RCC 7860 (cell line): ENCODE measurements at places on chromosomes 1 and 21.

DNA sequence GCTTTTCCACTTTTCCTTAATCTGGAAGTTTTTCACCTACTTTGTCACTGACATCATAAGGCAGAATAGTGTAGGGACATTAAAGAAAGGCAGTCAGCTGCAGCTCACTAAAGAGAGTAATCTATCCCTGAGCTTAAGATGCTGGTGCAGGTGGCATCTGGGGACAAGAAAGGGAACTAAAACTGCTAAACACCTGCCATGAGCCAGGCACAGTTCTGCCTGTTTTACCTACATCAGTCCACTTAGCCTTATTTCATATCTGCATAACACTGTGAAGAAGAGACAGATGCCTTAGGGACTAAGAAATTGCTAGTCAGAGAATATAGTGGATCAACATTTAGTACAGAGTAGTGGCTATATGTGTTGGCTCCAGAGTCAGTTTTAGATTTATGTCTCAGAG, 88.1 kb downstream of the GPATCH2 start:
- no peak for DNase-seq

- DNase-seq: no peak
Observed at GRCh38 chr1:2505461-2505994, 20.9 kb downstream of the PANK4 start.

DNA sequence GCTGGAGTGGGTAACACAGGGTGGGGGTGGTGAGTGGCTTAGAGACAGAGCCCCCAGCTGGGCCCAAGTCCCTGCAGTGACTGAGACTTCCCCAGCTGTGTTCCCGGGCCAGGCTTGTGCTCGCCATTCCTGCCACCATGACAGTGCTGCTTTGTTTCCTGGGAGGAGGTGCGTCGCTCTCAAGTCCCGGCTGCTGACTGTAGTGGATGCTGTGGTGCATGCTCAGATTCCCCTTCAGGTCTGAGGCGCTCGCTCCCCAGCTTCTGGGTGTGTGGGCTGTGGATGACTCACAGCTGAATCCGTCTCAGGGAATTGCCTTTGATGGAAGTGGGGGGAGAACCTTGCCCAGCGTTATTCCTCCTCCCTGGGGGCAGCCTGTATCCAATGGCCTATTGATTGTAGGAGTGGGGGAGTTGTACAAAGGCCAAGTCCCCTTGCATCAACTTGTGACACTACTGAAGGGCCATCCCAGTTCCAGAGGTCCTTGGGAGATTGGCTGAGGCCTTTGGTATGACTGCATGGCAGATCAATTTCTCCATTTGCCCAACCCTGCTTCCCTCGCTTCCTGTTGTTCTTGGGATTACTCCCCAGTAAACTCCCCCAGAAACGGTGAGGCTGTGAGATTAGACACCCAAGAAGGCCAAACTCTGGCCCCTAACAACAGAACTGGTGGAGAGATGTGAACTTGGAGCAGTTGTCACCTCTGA, 17.8 kb upstream of the POU3F1 start:
- peak; percentile 77 for DNase-seq

- no peak for DNase-seq
Observed at GRCh38 chr1:93925206-93925605, 16.0 kb upstream of the GCLM start.

DNA sequence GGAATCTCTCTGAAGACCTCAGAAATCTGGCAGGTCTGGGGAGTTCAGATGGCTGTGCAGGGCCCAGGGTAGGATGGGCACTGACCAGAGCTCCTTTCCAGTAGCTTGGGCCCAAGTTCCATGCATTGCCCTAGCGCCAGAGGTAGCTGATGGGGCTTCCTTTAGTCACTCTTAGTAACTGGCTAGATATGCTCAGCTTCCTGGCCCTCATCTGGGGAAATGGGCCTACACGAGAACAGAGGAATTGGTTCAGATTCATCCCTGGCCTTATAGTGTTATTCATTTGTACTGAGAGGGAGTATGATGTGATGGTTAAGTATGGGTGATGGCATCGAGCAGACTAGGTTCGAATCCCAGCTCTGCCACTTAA, 15.5 kb upstream of the PSMB2 start:
- no peak for DNase-seq

- DNase-seq: no peak
Observed at GRCh38 chr1:237004116-237004515, at the start of gene MT1HL1. MT1HL1 (minus strand) TSS chr1:237004441; CDS start chr1:237004372, 69 bp downstream.

DNA sequence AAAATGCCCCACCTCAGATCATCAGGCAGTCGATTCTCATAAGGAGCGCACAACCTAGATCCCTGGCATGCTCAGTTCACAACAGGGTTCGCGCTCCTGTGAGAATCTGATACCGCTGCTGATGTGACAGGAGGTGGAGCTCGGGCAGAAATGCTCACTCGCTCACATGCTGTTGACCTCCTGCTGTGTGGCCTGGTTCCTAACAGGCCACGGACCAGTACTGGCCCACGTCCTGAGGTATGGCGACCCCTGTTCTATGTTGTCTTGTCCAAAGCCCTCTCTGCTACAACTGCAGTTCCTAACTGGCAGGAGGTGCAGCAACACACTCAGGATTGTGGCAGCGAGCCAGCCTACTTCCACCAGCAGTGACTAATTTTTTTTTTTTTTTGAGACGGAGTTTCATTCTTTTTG, 70.6 kb downstream of the CLSTN1 start:
- peak; percentile 12 for DNase-seq

DNA sequence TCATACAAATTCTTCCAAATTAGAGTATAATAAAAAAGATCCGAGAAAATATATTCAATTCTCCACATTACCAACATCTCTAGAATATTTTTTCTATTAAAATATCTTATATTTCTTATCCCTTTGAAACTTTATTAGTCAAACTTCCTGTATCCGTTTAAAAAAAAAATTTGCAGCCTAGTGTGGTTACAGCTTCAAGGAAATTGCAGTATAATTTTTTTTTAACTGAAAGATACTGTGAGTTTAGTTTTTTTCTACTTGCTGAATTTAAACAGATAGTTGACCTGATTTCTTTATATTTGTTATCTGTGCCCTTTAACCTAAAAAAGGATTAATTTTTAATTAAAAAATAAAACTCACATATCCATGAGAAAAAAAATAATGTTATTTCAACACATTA, 1.5 kb downstream of the RGS18 start:
- no peak for DNase-seq

GRCh38 chr1:223500560-223501425, 107.6 kb downstream of the CCDC185 start:
- peak; percentile 99 for DNase-seq

GRCh38 chr1:151760597-151761385, 2.5 kb downstream of the MRPL9 start:
- no peak for DNase-seq

- no peak for DNase-seq
Observed at GRCh38 chr1:24743404-24744211, 1.6 kb upstream of the CLIC4 start.

DNA sequence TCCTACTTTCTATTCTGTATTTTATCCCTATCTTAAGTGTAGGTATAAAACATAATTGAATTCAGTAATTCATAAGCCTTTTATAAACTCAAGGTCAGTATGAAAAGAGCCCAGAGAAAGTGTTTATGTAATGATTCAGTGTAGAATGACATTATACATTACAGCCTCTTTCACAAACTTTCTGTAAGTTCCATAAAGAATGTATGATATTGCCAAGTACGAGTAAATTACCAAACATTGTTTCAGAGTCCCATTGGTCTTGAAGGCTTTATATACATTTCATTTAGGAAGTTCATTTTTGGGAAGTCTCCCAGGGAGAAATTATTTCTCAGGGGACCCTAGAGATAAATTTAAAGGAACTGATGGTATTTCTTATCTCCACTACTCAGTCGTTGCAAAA, 37.8 kb upstream of the VAMP3 start:
- no peak for DNase-seq

GRCh38 chr1:116906812-116907211, 2.9 kb upstream of the PTGFRN start:
- DNase-seq: no peak

- DNase-seq: no peak
Observed at GRCh38 chr1:47838562-47839432, 158.4 kb downstream of the TRABD2B start.

DNA sequence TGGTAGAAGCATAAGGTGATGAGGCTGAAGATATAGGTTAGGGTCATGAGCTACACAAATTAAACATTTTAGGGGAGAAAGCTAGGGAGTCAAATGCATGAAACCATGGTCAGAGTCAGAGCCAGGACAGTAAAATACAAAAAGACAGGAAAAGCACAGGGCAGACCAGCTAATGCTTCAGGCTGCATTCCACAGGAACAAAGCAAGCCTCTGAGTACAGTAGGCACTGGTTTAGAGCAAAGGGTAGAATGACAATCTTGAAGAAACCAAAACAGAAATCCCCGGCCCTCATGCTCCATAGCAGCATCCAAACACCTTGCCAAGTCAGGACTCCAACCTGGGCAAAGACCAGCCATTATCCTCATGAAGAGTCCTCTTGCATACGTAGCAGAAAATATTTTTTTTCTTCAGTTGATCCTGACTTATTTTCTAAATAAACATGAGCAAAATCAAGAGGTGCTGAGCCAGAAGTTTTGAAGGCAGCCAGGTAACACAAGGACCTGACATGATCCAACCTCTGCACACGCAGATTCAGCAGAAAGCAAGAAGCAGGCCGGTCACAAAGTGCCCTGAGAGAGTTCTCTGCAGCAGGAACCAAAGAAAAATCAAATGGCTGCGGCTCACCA, 273.1 kb downstream of the TTLL7 start:
- no peak for DNase-seq

DNA sequence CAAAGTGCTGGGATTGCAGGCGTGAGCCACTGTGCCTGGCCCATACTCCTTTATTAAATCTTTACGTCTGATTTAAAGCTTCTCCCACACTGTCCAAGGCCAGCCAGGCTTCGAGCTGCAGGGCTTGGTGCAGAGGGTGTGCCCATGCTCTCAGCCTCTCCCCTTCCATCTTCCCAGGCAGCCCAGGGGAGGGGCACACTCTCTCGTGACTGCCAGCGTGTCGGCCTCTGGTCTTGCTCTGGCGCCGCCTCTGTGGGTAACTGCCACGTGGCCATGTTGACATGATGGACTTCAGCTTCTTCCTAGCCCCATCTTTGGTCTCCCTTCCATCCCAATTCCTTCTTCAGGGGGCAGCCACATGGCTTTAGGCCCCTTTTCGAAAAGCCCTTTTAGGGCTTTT, 4.7 kb downstream of the GPR137B start:
- DNase-seq: no peak

GRCh38 chr1:115426231-115426771, 88.3 kb upstream of the NGF start:
- DNase-seq: peak; percentile 97

- DNase-seq: no peak
Observed at GRCh38 chr1:205716371-205717132, 33.4 kb downstream of the NUCKS1 start.

DNA sequence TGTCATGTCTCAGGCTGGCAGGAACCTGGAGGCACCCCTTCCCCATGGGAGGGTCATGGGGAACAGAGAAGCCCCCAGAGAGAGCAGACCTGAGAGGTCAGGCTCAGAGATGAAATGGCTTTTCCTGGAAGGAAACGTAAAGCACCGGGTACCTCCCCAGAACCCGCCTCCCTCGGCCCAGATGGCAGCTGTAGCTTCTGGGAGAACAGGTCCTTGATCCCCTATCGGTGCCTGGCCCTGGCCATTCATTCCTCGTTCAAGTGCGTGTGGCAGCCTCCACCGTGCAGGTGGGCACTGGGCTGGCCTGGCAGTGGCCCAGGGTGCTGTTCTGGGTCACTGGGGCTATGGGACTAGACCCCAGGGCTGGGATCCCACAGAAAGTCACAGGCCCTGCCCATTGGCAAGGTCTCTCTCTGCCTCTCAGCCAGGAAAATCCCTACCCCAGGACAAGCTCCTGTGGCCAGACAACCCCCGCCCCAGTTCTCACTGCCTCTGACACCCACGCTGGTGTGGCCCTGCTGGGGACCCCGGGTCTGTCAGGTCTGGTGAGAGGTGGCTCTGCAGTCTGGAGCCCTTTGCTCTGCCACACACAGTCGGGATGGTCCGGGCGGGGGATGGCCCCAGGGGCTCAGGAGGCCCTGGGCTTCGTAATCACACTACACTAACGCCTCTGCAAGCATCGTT, 183.2 kb upstream of the VAMP3 start:
- no peak for DNase-seq

DNA sequence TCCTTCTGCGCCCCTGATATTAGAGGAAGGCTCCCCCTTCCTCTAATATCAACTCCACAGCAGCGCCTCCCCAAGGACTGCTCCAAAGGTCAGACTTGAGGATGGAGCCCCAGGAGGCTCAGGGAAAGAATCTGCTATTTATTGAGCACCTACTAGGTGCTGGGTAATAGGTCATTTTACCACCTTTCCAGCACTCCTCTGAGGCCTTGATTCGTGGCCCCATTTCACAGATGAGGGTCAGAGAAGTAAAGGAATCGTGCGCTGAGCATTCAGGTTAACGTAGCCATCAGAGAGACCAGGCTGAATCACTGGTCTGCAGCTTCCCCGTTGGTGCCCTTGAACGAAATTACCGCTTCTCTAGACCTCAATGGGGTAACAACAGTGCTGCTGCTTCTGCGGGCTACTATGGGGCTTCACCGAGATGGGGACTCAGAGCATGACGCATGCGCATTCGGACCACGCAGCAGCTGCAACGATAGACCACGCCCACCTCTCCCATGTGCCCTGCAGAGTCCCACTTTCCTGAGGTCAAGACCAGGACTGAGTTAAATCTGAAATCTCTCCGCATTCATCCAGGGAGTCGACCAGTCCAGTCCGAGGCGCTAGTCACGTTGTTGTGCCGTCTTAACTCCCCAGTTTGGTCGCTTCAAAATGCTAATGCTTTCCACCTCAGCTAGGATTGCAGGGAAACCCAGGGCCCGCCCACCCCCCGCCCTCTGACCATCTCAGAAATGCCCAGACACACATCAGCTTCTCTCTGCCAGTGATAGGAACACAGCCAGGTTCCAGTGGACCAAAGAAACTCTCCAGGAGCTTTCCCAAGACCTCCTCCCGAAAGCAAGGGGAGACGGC, 12.9 kb downstream of the CAMK2N1 start:
- no peak for DNase-seq

DNA sequence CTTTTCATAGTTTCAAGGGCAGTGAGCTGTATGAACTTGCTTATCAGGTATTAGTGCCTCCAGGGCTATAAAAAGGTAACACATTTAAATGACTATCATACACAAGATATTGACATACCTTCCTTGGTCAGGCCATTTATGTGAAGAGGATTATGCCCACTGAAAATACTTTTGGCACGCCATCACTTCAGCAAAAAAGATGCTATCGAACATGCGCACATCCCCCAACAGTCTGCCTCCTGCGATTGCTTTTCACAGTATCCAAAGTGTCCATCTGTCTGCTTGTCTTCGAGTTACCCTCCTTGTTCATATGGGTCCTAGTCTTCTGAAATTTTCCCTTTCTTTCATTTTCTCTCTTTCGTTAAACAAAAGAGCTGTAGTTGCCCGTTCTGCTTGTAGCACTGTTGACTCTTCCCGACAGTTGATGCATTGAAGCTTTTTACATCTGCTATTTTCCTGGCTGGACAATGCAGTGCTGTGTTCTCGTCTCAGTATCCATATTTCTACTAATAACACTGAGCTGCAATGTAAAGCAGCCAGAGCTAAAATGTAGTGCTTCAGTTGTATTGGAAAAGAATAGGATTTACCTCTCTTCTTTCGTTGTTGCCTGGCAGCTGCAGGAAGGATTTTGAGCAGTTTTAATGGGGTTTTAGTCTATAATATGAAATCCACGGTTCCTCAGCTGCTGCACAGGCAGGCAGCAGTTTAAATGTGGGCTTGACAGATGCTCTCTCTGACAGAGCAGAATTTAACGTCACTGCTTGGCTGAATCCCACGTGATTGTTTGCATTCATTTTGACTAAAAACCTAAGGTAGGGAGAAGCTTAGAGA, at the start of gene B3GALT2:
Gene B3GALT2, minus strand, starts transcription at position 713 of the 831 bp plus-strand sequence. CDS start 5,051 bp downstream, outside the sequence.
- DNase-seq: no peak
